ENCODE measurements at places on chromosomes 6 and 20.

DNA sequence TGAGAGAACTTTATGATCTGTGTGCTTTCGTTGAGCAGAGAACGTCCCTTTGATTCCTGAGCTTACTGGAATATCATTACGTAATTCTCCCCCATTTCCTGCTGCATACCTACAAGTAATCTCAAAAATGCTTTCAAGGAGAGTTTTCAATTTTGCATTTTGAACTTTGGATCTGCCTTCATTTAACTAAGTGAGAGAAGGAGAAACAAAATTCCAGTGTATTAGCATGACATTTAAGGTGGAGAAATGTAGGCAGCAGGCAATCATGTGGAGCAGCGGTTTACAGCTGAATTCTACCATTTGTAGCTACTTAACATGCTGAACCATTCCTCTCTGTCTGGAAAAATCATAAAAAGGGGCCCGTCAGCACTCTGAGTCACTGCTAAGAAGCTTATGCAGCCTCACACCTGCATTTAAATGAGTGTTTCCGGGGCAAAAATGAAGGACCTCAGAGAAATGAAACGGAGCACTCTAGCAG lies 451.5 kb downstream of the PLCB1 start:
- DNase-seq, result no peak

DNA sequence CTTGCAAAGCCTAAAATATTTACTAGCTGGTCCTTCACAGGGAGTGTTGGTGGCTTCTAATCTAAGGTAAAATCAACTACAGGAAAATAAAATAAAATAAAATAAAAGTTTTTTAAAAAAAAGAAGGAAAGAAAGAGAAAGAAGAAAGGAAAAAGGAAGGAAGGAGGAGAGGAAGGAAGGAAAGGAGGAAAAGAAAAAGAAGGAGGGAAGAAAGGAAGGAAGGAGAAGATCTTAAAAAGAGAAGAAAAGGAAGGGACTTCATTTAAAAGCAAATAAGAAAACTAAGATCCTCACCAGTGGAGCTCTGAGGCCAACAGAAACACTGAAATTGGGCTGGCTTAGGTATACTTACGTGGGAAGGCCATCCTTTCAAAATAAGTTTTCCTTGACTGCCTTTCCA lies 178.4 kb downstream of the TSHZ2 start:
- no peak for DNase-seq

DNA sequence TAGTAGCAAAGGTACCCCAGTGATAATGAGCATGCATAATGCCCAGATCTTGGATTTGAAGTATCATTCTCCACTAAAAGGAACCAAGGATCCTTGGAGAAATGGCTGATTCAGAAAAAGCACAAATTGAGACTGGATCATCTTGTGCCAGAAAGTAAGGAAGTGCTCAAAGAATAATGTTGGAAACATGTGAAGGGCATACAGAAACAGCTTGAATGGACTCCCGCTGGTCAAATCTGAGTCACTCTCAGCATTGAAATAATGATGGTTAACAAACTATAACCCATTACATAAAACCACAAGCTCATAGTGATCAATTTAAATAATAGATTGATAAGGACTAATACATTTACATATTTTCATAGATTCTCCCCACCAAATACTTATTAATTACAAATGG lies 3.6 kb upstream of the OSTM1 start:
- DNase-seq, result no peak

DNA sequence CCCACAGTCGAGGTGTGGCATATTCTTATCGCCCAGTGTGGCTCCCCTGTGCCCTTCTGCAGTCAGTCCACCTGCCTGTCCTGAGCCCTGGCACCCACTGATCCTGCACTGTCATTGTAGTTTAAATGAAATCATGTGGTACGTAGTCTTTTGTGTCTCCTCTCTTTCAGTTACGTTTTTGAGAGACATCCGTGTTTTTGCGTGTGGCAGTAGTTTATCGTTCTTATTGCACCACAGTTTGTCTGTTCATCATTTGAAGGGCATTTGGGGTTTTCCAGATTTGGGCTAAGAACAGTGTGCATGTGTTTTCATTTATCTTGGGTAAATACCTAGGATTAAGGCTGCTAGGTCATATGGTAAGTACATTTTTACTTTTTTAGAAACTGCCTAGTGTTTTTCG lies 49.3 kb downstream of the SPATA2 start:
- peak; percentile 11 for DNase-seq

- DNase-seq, result no peak
Observed at GRCh38 chr20:3081641-3082040, 2.9 kb downstream of the AVP start.

DNA sequence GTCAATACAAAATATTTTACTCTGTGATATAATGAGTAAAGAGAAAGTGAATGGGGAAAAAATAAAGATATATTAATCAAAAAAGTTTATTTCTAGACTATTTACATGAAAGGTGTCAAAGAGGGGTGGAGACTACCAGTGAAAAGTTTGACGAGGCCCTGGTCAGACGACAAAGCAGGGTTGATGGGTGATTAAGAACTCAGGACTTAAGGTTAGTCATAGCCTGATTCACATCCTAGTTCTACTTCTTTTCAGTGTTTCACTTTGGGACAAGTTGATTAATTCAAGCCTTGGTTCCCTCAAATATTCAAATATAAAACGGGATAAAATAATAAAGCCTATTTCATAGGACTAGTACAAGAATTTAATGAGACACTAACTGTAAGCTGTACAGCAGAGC lies 178.2 kb upstream of the HS3ST5 start:
- DNase-seq, result no peak

DNA sequence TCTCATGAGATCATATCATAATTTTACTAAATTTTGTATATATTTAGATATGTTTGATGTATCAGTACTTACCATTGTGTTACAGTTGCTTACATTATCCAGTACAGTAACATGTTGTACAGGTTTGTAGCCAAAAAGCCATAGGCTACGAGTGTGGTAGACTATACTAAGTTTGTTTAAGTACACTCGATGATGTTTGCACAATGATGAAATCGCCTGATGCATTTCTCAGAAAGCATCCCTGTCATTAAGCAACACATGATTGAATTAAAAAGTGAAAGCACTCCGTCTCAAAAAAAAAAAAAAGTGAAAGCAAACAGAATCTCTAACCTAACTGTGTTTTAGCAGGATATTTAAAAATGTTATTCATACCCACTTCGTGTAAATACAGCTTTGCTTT lies 104.9 kb upstream of the TFAP2D start:
- DNase-seq, result no peak
